SK-N-MC (cell line): ENCODE measurements at places on chromosomes 16 and 17.

DNA sequence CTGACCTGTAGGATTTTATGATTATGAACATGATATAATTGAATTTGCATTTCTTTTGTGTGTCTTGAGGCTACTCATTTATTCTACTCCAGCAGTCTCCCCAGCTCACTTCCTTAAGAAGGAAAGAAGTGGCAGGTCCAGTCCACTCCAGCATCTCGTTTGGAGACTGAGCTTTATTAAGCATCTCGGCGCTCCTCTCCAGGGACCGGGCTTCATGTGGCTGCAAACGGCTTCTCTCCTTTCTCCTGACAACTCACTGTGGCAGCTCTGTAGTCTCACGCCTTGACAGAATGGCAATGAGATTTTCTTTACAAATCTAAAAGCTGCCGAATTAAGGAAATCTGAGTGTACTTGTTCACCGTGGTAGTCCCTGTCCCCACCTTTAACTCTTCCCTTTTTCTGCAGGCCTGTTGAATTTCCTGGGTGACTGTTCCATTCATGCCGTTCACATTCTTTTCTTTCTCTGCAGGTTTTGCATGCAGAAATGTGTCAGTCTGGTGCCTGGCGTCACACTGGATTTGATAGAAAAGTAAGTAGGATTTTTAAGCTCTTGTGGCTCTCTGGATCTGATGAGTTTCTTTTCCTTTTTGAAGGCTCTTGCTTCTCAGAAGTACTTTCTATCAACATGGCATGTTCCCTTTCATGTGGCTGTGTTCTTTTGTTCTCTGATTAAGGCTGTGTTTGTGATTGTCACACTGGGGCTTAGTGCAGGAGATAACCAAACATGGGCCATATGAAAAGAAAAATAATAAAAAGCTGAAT is 200.5 kb upstream of the CHMP6 start:
- no peak for DNase-seq

DNA sequence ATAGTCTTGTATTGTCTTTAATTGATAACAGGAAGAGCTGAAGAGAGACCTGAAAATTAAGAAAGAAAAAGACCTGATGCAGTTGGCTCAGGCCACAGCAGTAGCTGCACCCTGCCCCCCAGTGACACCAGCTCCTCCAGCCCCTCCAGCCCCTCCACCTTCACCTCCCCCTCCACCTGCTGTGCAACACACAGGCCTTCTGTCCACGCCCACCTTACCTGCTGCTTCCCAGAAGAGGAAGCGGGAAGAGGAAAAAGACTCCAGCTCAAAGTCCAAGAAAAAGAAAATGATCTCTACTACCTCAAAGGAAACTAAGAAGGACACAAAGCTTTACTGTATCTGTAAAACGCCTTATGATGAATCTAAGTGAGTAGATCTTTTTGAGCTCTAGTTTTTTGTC is 36.8 kb downstream of the C17orf58 start:
- no peak for DNase-seq

DNA sequence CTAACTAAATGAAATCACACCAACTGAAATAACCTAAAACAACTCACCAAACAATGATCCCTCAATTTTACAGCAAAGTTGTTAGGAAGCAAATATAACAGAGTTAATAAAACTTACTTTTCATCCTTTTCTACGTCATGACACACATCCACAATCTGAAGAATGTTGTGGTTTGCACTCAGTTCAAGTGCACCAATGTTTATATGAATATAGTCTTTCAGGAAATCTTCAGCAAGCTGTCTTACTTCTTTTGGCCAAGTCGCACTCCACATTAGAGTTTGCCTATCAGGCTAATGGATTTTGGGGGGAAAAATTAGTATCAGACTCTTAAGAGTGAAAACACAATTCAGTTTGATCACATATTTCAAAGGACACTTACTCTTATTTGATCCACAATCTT is 3.3 kb downstream of the DDX5 start:
- DNase-seq, result no peak

GRCh38 chr17:48925251-48925990 is 17.2 kb downstream of the UBE2Z start:
- no peak for DNase-seq

GRCh38 chr16:24775455-24775854 is 46.0 kb downstream of the TNRC6A start:
- DNase-seq, result no peak

GRCh38 chr17:47275245-47275984 is 21.8 kb downstream of the ITGB3 start:
- peak; percentile 50 for DNase-seq

DNA sequence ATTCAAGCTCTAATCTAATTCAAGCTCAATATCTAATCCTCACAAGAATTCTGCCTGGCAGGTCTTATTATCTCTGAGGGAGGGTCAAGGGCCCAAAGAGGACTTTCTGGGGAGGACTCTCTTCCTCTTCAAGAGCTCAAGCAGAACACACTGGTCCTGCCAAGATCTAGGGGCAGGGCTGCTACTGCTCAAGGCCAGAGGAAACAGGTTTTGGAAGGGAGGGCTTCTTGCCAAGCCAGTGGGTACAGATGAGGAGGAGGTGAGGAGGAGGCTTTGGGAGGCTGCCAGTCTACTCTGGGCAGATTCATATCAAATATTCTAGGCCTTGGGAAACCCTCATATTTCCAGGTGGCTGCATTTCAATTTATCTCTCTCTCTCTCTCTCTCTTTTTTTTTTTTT is 51.8 kb upstream of the IL34 start:
- no peak for DNase-seq

DNA sequence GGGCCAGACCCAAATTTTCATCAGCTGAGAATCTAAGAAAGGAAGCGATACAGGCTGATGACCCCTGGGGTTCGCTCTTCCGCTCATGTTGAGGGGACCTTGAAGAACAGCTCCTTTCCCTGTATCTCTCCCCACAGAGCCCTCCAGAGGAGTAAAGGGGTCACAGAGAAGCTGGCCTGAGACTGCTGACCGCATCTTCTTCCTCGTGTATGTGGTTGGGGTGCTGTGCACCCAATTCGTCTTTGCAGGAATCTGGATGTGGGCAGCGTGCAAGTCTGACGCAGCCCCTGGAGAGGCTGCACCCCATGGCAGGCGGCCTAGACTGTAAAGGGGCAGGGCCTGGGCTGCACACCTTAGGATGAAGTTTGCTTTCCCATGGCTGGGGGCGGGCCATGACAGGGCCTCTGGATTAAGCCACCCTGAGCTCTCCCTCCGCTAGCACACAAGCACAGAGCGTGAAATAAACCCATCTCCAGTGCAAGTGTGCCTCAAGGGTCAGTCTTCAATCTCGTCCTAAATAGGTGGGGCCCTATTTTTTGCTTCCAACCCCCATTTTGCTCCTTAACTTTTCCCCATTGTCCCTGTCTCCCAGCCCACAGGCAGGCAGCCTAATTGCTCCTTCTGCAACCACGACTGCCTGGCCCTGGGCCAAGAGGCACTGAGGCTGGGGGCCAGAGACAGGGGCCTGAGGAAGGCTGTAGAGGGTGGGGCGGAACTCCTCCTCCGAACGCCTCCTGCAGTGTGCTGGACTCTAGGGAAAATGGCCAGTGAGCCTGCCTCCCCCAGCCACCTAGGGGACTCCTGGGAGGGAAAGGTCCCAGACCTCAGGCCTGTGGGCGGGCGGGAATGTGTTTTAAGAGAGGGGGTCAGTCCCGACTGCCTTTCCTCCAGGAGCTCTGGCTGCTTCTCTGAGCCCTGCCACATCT is 3.6 kb downstream of the ZACN start:
- DNase-seq, result no peak

- no peak for DNase-seq
Measured at GRCh38 chr17:8649157-8650118, 18.9 kb upstream of the MYH10 start.

GRCh38 chr16:28497861-28498599 is 3.6 kb downstream of the APOBR start:
- no peak for DNase-seq

DNA sequence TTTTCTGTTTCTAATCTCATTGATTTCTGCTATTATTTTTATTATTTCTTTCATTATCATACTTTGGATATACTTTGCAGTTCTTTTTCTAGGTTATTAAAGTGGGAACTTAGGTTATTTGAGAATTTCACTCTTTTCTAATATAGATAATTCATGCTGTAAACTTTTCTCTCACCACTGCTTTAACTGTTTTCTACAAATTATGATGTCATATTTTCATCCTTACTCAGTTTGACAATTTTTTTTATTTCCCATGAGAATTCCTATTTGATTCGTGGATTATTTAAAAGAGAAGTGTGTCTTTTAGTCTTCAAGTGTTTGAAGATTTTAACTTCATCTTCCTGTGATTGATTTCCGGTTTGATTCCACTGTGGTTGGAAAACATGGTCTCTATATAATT is 336.8 kb upstream of the SALL1 start:
- no peak for DNase-seq

DNA sequence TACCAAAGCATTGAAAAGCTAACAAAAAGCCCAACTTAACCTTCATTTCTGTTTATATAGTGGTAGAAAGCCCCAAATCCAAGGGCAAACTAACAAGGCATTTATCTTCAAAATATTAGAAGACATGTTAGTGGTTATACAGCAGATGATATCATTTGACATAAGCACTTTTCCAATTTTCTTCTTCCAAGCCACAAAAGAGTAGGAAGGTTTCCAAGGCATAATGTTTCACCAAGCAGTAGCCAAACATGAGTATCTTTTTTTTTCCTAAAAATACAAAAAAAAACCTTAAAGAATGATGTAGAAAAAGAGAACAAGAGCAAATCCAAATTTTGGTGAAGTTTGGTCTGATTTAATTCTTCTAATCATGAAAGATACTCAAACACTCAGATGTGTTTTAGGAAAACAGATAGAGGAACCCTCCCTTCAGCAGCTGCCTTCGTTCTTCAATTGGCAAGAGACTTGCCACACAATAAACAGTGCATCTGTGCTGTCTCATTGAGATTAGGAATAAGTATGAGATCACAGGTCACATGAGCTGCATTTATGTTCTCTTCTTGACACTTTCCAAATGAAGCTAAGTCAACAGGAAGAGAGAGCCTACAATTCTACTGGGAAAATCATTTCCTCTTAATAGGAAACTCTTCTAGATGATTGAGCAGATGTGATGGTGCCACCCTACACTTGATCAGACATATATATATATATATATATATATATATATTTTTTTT is 106.7 kb downstream of the TTC19 start:
- no peak for DNase-seq

- no peak for DNase-seq
Measured at GRCh38 chr17:42883802-42884558, 16.6 kb upstream of the G6PC1 start.

- no peak for DNase-seq
Measured at GRCh38 chr17:83162035-83162745, 82.8 kb downstream of the METRNL start.

- no peak for DNase-seq
Measured at GRCh38 chr16:4966736-4967453, 8.8 kb downstream of the SEC14L5 start.

DNA sequence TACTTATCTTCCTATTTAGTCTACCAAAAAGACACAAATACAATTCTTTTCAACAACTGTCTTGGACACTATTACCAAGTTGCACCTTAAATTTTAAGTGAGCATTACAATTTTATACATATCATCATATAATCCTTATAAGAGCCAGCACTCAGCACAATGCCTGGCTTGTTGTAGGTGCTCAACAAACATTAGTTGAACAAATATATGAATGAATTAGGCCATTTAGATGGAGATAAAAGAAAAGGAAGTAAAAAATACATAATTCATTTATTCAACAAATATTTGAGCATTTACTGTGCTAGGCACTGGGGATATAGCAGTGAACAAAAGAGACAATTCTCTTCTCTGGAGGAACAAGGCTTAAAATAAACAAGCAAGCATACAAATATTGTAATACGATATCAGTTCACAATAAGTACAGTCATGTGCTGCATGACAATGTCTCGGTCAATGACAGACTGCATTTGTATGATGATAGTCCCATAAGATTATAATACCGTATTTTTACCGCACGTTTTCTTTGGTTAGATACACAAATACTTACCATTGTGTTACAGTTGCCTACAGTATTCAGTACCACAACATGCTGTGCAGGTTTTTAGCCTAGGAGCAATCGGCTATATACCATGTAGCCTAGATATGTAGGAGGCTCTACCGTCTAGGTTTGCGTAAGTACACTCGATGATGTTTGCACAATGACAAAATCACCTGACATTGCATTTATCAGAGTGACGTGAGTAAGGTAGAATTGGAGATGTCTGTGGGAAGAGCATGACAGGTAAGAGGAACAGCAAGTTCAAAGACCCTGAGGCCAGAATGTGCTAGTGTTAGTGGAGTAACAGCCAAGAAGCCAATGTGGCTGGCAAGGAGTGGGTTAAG is 86.4 kb upstream of the HS3ST2 start:
- DNase-seq, result no peak

- no peak for DNase-seq
Measured at GRCh38 chr17:7328840-7329373, at the start of gene NEURL4. Gene NEURL4, minus strand, starts transcription at chr17:7329335. Its CDS starts 23 bp downstream, at chr17:7329312.

- no peak for DNase-seq
Measured at GRCh38 chr16:10852948-10853347, 24.1 kb upstream of the CIITA start.

DNA sequence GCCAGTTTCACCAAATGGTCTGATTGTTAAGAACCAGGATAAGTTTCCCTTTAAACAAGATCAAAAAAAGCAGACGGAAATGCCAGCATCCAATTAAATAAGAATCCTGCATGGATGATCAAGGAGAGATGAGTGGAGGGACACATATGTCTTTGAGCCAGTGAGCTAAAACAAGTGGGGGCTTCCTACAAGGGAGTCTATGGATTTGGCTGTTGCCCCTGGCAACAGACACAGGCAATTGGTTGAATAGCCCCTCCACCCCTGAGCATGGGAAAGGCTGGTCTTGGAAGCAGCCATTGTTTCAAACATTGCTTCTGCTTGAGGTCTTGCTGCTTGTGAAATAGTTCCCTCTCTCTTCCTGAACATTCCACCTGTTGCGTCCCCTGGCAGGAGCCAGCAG is 374.7 kb upstream of the ERCC4 start:
- DNase-seq, result no peak

GRCh38 chr17:56290101-56290801 is 137.0 kb downstream of the ANKFN1 start:
- DNase-seq, result no peak
